Kidney epithelial cell (primary cell): ENCODE measurements at places on chromosomes 6 and 20. TPM values are rescaled to one million over a fixed set of nuclear protein-coding genes. Genes with fewer than 3 reads are reported as not detected.

The LAMA2 gene
- 1.1 and 1.4 TPM in 2 replicates for total RNA-seq

The PRDM13 gene
- 0.04 TPM in 1 of 2 replicates, not detected in the other for total RNA-seq

The HTR1B gene
- 1.5 and 2.3 TPM in 2 replicates for total RNA-seq

- DNase-seq = no peak
Observed at GRCh38 chr6:126351960-126352359, 12.0 kb downstream of the CENPW start.

DNA sequence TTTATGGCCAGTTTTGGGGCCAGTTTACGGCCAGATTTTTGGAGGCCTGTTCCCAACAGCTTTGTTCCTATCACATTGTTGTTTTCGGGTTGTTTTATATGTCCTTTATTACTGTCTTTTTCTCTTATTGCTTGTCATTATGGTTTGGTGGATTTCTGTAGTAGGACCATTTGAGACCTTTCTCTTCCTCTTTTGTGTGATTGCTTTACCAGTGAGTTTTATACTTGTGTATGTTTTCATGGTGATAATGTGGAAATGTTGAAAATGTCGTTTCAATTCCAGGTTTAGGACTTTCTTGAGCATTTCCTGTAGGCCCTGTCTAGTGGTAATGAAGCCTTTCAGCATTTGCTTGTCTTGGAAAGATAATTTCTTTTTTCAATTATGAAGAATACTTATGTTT is 17.8 kb downstream of the HLA-B start:
- DNase-seq = no peak

DNA sequence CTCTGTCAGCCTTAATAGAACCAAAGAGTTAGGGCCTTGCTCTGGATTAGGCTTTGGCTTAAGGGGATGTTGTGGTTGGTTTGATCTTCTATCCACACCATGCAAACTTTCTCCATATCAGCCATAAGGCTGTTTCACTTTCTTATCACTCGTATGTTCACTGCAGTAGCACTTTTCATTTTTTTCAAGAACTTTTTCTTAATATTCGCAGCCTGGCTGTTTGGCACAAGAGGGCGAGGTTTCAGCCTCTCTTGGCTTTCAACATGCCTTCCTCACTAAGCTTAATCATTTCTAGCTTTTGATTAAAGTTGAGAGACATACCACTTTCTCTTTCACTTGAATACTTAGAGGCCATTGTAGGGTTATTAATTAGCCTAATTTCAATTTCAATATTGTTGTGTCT is 193.1 kb downstream of the NRN1 start:
- DNase-seq = no peak

DNA sequence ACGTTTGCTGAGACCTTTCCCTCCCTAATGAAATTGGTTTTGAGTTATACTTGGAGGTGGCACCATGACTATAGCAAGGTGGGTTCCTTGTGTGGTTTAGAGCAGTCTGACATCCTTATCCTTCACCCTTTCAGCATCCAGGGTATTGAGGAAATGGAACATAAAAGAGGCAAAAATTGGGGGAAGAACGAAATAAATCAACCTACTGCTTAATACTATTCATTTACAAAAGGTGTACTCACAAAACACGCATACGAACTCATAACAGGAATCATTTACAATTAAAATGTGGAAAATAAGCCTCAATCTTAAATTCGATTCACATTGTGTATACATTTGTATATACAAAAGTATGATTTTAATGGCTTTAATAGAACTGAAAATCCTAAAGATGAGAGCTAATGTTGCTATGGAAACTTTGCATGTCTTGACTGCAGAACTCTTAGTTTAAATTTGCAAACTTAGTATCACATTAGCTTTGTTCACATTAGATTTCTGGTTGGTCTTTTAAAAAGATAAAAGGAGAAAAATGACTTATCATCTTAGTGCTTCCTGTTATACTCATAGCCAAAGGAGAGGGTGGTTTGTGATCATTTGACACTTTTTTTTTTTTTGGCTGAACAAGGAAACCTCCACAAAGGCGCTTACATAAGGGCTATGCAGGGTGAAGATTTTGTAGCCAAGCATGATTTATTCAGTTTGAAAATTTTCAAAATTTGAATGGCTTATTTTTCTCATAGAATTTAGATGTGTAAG is 76.1 kb upstream of the ATXN1 start:
- no peak for DNase-seq

- no peak for DNase-seq
Observed at GRCh38 chr6:30167101-30167500, 3.8 kb downstream of the TRIM15 start.

DNA sequence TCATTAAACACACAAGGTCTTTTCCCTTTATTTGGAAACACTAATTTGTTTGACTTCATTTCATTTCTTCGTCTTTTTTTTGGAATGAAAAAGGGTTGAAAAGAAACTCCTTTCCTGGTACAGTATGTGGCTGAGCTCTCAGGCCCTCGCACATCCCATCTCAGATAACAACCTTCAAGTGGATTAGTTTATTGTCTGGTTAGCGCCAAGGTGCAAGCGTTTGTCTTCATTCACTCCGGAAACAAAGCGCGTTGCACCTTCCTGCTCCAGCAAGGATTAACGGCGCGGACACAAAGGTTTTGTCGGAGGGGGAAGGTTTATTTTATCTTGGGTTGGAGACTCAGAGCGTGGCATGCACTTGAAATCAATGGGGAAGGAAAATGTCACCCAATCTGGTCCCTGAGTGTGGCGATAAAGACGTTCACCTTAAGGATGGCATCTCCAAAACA is 5.3 kb upstream of the NKX2-2 start:
- DNase-seq = no peak

- DNase-seq = no peak
Observed at GRCh38 chr6:36657271-36657670, 21.2 kb upstream of the CDKN1A start.

DNA sequence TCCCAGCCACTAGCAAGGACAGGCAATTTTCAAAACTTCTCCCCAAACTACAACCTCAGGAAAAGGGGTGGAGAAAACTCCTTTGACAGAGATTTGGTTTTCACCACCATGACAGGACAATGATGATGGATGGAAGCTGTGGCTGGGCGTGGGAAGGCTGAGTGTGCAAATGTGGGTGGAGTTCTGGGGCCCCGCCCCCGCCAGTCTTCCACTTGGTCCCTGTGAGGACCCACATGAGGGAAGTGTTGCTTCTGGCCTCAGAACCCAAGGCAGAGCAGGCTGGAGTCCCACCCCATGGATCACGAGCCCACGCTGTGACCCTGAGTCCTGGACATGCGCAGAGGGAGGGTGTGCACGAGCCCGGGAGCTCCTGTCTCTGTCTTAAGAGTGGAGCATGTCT is 21.5 kb upstream of the MRGBP start:
- no peak for DNase-seq

DNA sequence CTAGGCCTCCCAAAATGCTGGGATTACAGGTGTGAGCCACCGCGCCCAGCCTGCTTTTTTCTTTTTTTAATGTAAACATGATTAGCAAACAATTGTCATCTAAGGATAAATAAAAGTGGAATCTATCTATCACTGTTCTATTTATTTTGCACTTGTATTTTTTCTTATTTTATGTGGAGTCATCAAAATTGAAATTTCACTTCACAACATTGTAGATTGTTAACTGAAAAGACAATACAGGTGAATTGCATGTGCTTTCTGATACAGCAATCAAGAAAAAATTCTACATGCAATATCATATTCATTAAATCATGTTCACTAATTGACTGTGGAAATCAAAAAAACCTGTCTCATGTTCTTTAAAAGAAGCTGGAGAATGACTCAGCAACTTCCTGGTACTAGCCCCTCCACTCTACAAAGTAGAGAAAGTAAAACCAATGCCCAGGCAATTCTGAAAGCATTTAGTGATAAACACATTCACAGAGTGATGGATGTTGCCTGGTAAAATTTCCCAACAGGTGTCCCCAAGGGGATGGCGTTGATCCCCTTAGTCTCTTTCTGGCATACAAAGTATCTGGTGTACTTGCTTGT is 10.7 kb upstream of the RFX6 start:
- no peak for DNase-seq

DNA sequence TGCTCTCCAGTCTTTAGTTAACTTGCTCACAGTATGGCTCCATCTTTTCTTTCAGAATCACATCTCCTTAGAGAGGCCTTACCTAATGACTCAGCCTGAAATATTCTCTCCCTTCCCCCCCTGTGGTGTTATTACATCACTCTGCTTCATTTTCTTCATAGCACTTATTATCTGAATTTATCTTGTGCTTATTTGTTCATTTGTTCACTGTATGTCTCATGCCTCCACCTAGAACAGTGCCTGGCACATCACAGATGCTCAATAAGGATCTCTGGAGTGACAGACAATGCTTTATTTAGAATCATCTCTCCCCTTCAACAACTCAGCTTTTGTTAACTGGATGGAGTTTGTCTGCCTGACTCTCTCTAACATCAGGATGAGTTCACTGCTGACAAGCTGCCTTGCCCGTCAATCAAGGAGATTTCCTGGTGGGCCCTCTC is 96.6 kb upstream of the MAN1A1 start:
- no peak for DNase-seq
